ENCODE measurements at places on chromosomes 2 and 18.

GRCh38 chr2:36408198-36408703 is 52.7 kb downstream of the CRIM1 start:
- DNase-seq, result no peak

DNA sequence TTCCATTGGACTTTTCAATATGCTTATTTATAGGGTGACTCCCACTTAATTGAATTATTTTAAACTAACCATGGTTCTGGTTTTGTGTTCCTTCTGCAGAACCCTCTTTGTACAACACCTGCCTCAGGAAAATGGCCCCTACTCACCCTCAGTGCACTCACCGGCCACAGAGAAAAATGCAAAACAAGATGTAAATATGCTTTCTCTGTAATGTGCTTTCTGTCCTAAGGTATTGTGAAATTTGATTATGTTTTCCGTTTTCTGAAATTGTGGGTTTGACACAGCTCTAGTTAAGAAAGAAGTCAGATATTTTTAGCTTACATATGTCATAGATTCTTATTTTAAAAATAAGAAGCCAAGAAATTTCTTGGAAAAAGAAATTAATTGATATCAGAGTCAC is 357.7 kb upstream of the SMIM21 start:
- no peak for DNase-seq

DNA sequence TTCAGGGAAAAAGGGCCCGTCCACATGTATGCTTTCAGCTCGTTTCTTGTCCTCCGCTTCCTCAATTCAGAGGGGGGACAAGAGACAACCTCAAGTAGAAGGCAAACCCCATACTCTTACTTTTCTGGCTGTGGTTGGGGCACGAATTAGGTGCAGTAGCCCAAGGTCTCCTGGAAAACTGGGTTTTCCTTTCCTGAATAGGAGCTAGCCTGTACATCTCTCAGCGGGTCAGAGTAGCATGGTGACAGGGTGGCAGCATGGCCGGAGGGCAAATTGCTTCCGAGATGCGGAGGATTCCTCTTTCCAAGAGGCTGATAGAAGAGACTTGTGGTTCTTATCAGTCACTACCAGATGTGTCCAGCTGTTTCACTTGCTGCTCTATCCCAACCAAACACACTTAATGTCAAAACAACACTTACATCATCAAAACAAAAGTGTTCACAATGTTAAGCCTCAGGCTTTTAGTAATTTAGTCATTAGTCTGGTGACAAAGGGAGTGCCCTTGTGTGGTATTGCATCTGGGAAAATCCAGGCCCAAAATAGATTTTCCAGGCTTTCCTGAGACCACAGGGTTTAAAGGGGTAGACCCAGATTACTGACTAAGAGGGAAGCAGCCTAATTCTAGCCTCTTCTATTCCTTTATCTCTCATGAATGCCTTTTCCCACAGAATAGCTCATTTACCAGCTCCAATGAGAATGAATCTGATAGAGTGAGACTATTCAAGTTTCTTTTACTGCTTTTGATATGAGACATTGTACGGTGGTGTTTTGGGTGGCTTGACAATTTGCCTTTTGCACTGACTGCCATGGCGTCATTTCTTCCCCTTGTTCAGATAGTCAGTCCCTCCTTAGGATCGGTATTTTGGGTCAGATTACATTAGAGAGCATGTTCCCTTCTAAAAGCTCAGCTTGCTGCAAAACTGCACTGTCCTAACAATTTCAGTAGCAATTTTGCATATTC is 162.0 kb downstream of the LTBP1 start:
- no peak for DNase-seq

GRCh38 chr2:237474931-237475703 is 11.9 kb upstream of the MLPH start:
- peak; percentile 89 for DNase-seq

GRCh38 chr2:24918326-24919036 is 1.6 kb downstream of the ADCY3 start:
- DNase-seq, result no peak

Data from GM10248 (cell line).